ENCODE measurements at places on chromosomes 4 and X.

- no peak for DNase-seq
Measured at GRCh38 chr4:24363751-24364150, 220.6 kb downstream of the DHX15 start.

- peak; percentile 7 for DNase-seq
Measured at GRCh38 chr4:87497159-87497558, 32.0 kb downstream of the SPARCL1 start.

GRCh38 chr4:81988178-81988577 is 385.6 kb downstream of the HNRNPD start:
- DNase-seq: no peak

DNA sequence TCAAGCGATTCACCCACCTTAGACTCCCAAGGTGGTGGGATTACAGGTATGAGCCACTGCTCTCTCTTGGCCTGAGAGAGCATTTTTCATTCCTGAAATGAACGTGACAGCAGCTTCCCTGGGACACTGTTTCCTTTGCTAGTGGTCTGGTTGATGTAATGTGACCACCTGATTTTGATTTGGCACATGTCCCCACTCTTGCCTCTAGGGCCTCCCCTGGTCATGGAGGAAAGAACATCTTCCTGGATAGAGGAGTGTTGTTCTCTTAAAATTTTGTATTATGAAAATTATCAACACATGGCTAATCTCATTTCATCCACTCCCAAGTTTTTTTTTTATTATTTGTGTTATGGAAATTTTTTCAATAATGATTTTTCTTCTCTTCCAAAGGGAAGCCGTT is 23.8 kb downstream of the SLC9B2 start:
- DNase-seq: no peak

GRCh38 chr4:100042235-100042634 is 92.2 kb upstream of the H2AZ1 start:
- DNase-seq: no peak

GRCh38 chr4:44674471-44674870 is 3.7 kb upstream of the GUF1 start:
- DNase-seq: no peak

DNA sequence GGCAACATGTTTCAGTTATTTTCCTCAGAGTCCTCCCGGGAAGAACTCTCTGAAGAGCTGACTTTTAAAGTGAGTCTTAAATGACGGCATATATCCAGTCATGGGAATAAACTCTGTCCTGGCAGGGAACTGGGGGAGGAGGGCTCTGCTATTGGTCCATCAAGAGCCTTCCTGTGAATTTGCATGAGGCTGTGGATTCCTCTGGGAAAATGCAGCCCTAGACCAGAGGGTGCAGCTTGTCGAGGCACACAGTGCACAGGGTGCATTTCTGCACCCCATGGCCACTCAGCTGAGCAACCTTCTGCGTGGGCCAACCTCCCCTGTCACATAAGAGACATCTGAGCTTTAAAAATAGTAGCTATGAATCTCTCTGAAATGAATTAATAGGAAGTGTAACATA is 360.0 kb downstream of the GALNTL6 start:
- DNase-seq: no peak

- DNase-seq: no peak
Measured at GRCh38 chr4:90852237-90852636, 725.0 kb downstream of the CCSER1 start.

DNA sequence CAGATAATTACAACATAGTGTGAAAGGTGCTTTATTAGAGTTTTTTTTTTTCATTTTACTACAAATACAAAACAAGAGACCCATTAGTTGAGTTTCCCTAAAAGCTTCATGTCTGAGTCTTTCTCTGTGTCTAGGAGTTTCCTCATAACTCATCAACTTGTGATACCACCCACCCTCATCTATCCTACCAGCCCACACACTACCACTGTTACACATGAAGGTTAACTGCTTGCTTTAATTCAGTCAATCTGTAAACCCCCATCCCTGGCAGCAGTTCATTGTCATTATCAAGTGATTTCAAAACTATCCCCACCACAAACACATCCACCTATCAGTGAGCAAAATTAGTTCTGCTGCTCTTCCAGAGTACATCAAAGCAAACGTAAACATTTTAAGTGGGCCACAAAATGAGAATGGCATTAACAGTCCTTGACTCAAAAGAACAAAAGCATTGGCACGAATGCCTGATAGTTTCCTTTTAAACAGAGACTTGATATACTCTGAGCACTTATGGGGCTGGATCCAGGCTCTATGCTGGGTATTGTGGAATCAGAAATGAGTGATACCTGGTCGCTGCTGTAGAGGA is 331.6 kb upstream of the FAM241A start:
- no peak for DNase-seq

DNA sequence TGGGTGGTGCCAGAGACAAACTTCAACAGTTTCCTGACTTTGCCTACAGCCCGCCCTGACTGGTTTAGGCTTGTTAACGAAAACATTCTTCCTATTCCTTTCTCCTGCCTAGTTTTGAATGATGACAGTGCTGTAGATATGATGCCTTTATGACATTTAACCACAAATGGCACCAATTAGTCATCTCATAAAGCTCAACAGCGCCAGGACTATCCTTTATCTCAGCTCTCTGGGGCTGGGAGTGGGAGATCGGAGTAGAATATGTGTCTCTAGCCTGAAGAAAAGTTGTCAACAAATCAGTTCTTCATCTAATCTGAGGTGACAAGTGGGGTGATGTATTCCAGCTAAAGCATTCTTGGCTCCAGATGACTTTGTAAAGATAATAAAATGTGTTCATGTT is 64.6 kb upstream of the SH3RF1 start:
- no peak for DNase-seq

Measured in CD4-positive, alpha-beta T cell treated with Interleukin-6 for 4 hours (primary cell).